ENCODE measurements at places on chromosomes 5 and 9. TPM values are rescaled to one million over a fixed set of nuclear protein-coding genes. Genes with fewer than 3 reads are reported as not detected.

GRCh38 chr5:94391996-94392395, 226.4 kb downstream of the KIAA0825 start:
- ATAC-seq, result no peak

GRCh38 chr5:159398936-159399335, 68.6 kb upstream of the IL12B start:
- ATAC-seq, result no peak

GRCh38 chr9:124504530-124505005, 2.6 kb downstream of the NR5A1 start:
- no peak for ATAC-seq

Gene TMEM8B
- total RNA-seq, result 2.4 TPM

- no peak for ATAC-seq
Measured at GRCh38 chr5:68436686-68437520, 221.3 kb downstream of the PIK3R1 start.

DNA sequence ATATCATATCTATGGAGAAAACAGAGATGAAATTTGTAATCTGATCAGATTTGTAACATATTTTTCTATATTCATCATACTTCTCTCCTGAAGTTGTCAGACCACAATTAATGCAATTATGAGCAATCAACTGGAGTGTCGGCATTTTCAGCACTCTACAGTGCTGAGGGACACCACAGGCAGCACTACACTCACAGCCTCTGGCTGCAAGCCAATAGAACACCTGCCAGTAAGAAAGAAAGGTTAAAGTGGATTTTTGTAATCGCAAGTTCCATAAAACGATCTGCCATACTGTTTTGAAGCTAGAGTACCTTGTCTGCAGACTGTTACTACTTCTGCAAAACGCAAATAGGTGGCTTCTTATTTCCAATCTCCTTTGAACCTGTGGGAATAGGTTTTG, 147.6 kb downstream of the ADAMTS6 start:
- ATAC-seq, result no peak

Gene EIF4E1B
- total RNA-seq, result not detected

Gene MYO10
- 0.34 TPM for total RNA-seq

GRCh38 chr5:94916619-94917018, 298.1 kb downstream of the SLF1 start:
- ATAC-seq, result no peak

- ATAC-seq, result no peak
Measured at GRCh38 chr5:143413958-143414669, 10.6 kb upstream of the NR3C1 start.

Measured in activated T-helper 17 cell treated with anti-CD3 and anti-CD28 coated beads, Interleukin-2, amount 50 U/mL, for 72 hours (primary cell).